ENCODE measurements at places on chromosomes 1 and 21.

DNA sequence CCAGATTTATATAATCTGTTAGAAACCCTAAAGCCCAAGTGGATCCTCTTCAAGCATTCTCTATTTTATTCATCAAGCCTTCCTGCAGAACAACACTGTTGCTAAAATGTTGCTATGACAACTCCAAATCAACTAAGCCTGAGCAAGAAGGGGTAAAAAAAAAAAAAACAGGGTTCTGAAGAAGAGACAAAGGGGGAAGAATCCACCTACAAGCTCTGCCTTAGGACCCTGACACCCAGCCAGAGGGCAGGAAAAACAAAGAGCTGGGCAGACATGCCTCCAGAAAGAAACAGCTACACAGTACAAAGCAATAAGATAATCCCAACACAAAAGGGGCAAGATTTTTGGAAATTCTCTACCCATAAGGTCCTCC lies 1.3 kb downstream of the USF1 start:
- DNase-seq, result peak; percentile 55

GRCh38 chr1:154716614-154717527 lies 108.9 kb upstream of the ADAR start:
- DNase-seq, result no peak

DNA sequence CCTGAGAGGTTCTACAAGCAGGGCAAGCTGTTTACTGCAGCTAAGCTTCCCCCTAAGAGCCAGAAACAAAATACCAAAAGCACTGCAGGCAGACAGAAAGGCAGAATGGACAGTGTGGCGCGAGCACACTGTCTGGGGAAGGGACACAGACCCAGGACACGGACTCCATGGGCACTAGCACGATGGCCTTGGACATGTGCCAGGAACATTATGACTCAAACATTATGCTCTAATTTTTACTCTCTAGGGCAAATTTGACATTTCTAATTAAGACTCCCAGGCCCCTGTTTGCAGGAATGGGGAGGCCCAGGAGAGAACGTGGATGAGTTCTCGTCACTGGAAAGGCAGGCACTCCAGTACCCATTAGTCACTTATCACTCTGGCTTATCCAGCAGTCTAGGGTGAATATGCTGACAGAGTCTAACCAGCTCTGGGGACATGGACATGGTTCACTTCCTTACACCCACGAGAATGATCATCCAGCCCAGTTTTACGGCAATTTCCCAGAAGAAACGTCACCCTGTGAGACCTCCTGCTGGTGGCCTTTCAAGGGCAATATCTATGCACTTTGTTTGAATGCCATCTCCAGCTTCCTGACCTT lies 45.1 kb downstream of the CAPN8 start:
- DNase-seq, result no peak

GRCh38 chr1:111980686-111981085 lies 8.8 kb downstream of the KCND3 start:
- DNase-seq, result no peak

GRCh38 chr1:28102189-28102588 lies 13.8 kb upstream of the EYA3 start:
- DNase-seq, result no peak

DNA sequence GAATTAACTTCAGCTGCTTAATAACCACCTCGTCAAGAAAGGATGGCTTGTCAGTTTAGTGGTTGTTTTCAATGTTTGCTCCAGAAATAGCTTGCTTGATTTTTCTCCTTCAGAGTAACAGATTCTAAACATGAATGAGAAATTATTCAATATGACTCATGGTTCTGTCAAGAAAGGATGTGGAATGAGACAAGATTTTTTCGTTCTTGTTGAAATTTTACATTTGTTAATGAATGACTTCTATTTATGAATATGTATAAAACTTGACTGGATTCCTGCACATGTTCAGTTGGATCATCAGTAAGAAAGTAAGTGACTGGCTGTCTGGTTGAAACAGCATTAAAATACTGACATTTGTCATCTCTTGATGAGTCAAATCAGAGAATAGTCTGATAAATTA lies 38.3 kb downstream of the IFI44 start:
- DNase-seq, result no peak

DNA sequence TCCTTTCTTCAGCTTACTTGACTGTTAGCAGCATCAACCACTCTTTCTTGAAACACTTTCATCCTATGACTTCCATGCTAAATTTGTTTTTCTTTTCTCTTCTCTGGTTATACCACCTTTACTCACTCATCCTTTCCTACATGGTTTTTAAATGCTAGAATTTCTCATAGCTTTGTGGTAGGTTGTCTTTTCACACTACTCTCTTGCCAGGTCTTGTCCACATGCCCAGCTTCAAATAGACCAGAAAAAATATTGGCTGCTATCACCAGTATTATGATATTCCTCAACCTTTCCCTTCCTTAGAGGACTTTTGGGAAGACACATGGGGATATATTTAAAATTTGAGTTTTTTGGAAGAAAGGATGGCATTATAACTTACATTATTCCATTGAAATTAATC lies 48.8 kb downstream of the PPP1R12B start:
- no peak for DNase-seq

GRCh38 chr1:14961661-14962267 lies 191.8 kb upstream of the TMEM51 start:
- no peak for DNase-seq

- no peak for DNase-seq
Measured at GRCh38 chr1:1889090-1889750, 1.7 kb downstream of the GNB1 start.

DNA sequence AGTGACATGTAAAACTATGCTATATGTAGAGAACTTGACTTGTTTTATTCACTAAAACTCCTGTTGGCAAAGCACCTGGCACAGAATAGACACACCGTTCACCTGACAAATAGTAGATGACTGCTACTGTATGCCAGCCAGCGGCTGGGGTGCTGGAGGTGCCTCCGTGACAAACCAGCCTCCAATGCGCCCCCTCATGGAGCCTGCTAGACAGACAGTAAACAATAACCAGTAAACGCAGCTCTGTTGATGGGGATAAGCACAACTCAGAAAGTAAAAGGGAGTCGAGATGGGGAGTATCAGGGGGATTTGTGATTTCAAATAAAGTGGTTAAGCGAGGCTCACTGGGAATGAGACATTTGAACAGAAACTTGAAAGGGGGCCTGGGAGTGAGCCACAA lies 107.2 kb downstream of the PRDM2 start:
- DNase-seq, result no peak

DNA sequence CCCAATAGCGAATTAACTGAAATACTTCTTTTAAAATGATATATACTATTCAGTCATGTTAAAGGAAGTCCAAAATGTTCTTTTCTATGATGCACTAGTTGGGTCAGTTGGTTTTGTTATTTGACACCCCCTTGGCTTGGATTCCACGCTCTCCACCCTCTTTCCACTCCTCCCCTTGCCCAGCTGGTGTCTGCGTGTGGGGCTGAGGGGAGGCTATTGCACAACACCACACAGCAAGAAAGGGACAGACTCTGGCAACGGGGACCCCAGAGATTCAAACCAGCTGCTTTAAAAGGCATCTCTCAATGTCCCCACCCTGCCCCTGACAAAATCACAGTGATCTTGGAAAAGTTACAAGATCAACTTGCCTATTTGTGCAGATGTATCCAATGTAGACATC lies 394.3 kb downstream of the TGFB2 start:
- DNase-seq, result no peak

DNA sequence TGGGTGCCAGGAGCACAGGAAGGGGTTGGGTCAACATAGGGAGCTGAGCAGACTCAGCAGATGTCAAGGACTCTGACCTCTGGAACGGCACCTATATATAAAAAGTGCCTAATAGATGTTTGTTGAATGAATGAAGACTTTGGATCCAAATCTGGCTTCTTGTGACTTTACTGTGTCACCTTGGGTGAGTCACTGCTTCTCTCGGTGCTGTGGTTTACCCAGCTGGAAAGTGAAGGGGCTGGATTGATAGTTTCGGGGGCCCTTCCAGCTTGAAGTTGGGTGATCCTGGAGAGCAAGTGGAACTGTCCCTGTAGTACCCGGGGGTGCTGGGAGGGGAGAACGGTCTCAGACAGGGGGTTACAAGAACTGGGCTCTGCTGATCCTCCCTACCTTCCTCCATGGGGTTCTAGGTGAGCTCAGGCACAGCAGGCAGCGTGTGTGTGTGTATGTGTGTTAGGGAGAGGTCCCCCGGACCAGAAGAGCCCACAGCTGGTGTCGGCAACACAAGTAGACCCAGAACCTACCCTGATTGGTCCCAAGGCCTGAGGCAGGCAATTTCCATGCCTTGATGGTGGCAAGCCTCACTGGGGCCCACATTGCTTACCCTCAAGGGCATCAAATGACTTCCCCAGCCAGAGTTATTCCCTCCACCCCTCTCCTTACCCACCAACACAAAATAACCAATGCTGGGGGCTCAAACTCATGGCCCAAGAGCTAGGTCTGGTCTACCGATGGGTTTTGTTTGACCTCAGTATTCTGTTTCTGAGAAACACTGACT lies 5.5 kb upstream of the PADI1 start:
- DNase-seq, result no peak
